ENCODE measurements at places on chromosomes 2 and 18. TPM values are rescaled to one million over a fixed set of nuclear protein-coding genes. Genes with fewer than 3 reads are reported as not detected.

GRCh38 chr2:68684197-68684596, 40.8 kb downstream of the PROKR1 start:
- peaks cover 5% of the 10 kb centered on the region for H3K4me1 ChIP-seq
- H3K4me3 ChIP-seq: no peak overlapping the region
- H3K27ac ChIP-seq: no peak overlapping the region
- H3K36me3 ChIP-seq: no peaks in the 10 kb centered on the region
- H3K27me3 ChIP-seq: peaks cover 11% of the 10 kb centered on the region

KIAA2012 gene
- total RNA-seq: not detected

- no peaks in the 10 kb centered on the region for H3K36me3 ChIP-seq
- H3K27ac ChIP-seq: no peak overlapping the region
- no peaks in the 10 kb centered on the region for H3K4me1 ChIP-seq
- no peak for DNase-seq
- peaks cover 2% of the 10 kb centered on the region for H3K27me3 ChIP-seq
Measured at GRCh38 chr2:1900732-1901131, 156.4 kb upstream of the PXDN start.

ASAP2 gene
- total RNA-seq: not detected

IL1F10 gene
- total RNA-seq: not detected

DNA sequence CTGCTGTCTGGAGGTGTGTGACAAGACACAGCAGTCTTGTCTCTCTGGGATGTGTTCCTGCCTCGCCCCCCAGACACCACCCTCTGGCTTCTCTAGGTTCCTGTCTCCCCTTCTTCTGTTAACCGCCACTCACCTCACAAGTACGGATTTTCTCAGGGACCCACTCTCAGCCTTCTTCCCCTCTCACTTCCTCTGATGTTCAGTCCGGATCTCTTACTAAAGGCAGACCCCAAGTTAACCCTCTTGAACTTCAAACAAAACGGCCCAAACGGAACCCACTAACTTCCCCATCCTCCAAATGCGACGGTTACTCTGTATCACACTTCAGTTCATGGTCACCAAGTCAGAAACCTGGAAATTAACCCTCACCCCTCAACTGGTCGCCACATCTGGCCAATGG, 32.0 kb downstream of the B4GALT6 start:
- no peak overlapping the region for H3K4me3 ChIP-seq
- no peak overlapping the region for H3K27ac ChIP-seq
- H3K36me3 ChIP-seq: no peaks in the 10 kb centered on the region
- H3K27me3 ChIP-seq: peaks cover 29% of the 10 kb centered on the region
- peaks cover 9% of the 10 kb centered on the region for H3K4me1 ChIP-seq

GRCh38 chr2:161321944-161322648, 13.9 kb downstream of the PSMD14 start:
- H3K27ac ChIP-seq: no peak overlapping the region
- H3K4me1 ChIP-seq: peaks cover 8% of the 10 kb centered on the region
- H3K36me3 ChIP-seq: peaks cover 54% of the 10 kb centered on the region
- H3K27me3 ChIP-seq: no peaks in the 10 kb centered on the region

DNA sequence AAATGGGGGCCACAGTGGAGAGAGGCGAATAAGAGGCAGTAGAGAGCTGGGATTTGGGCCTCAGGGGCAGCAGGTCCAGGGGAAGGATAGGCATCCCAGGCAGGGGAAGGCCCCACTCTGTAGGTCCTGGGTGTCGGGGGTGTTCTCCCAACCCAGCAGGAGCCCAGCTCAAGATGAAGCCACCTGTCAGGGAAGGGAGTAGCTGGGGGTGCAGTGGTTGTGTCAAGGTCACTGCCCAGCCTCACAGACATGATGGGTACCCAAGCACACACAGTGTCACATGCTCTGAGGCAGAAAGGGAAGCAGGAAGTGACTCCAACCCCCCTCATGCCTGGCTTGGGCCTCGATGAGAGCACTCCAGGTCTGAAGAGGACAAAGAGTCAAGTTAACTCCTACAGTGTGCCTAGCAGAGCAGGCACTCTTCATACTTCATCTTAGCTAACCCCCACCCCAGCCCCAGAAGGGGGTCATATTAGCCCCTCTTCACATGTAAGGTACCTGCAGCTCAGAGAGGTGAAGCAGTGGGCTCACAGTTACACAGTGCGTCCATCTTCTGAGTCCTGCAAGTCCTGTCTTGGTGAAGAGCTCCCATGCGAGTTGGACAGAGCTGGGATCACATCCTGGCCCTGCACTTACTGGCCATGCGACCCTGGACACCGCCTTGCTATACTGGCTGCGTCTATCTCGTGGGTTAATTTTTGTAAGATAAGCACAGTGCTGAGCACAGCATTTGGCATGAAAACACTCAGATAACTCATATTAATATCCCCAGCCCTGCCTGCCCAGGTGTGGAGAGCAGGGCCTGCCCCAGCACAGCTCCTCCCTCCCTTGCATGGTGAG, 72.6 kb upstream of the DAPL1 start:
- no peaks in the 10 kb centered on the region for H3K4me1 ChIP-seq
- H3K27me3 ChIP-seq: no peaks in the 10 kb centered on the region
- no peaks in the 10 kb centered on the region for H3K36me3 ChIP-seq
- H3K4me3 ChIP-seq: no peak overlapping the region
- H3K27ac ChIP-seq: no peak overlapping the region
- DNase-seq: no peak

DNA sequence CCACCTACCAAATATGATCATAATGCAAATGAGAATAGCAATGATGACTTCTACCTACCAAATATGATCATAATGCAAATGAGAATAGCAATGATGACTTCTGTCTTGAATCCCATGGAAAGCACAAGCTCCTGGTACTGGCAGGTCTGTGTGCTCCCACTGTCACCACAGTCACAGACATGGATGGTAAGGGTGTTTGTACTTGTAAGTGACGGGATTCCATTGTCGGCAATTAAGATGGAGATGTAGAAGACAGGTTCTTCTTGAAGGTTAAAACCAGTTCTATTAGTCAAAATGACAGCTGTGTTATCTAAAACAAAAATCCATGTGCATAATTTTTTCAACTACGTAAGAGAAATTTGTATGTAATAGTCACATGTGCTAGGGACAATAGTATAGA, 95.0 kb downstream of the CDH19 start:
- H3K27me3 ChIP-seq: no peaks in the 10 kb centered on the region
- no peak overlapping the region for H3K27ac ChIP-seq
- no peak overlapping the region for H3K4me3 ChIP-seq
- DNase-seq: no peak
- no peaks in the 10 kb centered on the region for H3K36me3 ChIP-seq

DNA sequence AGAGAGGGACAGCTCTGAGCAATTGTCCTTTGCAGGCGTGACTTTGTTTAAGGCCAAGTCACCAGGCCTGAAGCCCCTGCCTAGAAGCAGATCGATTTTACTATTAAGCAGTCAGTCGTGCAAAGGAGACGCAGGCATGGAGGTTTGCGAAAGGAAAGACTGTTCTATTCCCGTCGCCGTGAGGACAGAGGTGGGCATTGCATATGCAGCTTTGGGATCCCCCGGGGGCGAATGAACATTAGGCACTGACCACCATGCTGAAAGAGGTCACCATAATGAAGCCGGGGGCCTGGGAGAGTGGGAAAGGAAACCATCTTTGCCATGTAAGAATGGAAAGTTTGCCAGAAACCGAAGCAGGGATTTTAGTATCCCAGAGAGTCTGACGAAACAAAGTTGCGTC, 231.6 kb downstream of the BCL11A start:
- H3K4me1 ChIP-seq: no peaks in the 10 kb centered on the region
- no peaks in the 10 kb centered on the region for H3K27me3 ChIP-seq
- DNase-seq: no peak
- no peaks in the 10 kb centered on the region for H3K36me3 ChIP-seq

- H3K27ac ChIP-seq: no peak overlapping the region
- no peak overlapping the region for H3K4me3 ChIP-seq
- no peaks in the 10 kb centered on the region for H3K4me1 ChIP-seq
- no peak for DNase-seq
- H3K36me3 ChIP-seq: no peaks in the 10 kb centered on the region
Measured at GRCh38 chr18:44356566-44357157, 324.0 kb upstream of the SETBP1 start.

C2orf80 gene
- not detected for total RNA-seq

DNA sequence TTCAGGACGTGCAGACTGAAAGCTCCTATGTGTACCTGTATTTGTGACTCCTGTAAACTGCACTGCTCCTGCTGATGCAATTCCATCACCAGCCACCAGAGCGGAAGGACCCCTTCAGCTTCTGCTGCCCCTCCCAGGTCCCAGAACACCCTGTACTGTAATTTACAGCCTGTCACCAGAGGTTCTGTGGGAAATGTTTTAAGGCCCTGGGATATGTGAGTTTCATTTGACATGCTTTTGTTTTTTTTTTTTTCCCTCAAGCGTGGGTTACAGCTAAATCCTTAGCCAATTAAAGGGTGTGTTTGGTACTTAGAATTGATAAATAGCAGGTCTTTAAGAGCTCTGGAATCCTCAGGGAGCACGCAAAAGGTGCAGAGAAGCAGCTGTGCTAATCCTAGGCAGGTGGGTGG, 79.4 kb downstream of the KCTD1 start:
- H3K27ac ChIP-seq: no peak overlapping the region
- no peaks in the 10 kb centered on the region for H3K27me3 ChIP-seq
- peak; percentile 16 for DNase-seq
- no peak overlapping the region for H3K4me3 ChIP-seq

KLHL30 gene
- not detected for total RNA-seq

GPBAR1 gene
- total RNA-seq: 0.45 TPM

DNA sequence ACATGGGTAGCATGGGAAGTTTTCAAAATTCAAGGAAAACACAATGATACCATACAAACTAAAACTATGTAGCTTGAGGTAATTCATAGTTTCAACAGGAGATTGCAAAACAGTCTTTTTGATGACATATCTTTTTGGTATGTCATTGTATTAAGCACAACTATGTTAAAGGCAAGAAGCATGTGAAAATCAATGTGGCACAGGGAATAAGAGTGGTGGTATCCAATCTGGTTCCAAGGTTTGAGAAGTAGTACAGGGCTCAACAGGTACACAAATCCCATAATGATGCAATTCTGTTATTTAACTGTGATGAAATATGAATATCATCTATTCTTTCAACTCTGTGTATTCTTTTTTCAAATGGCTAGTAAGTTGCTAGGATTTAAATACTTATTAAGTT, 16.4 kb upstream of the DLX2 start:
- DNase-seq: no peak
- no peaks in the 10 kb centered on the region for H3K4me1 ChIP-seq
- H3K36me3 ChIP-seq: no peaks in the 10 kb centered on the region
- H3K4me3 ChIP-seq: no peak overlapping the region
- peaks cover 5% of the 10 kb centered on the region for H3K27me3 ChIP-seq

FAM228B gene
- total RNA-seq: 5.7 TPM

DNA sequence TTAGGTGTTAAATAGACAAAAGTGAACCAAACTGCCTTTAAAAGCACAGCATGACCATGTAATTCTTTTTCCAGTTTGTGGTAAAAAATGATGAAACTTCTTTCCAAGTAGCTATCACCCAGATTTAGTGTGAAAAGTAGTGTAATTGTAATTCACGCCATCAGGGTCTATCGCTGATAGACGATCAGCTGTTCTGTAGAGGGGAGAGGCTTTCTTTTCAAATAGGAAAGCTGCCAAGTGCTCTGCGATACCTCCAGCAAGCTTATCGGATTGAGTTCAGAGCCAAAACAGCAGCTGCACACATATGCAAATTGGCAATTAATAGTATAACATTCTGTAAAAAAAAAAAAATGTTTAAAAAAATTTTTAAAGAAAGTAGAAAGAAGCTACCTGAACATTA, 61.9 kb upstream of the PSMD14 start:
- peaks cover 4% of the 10 kb centered on the region for H3K36me3 ChIP-seq
- peaks cover 10% of the 10 kb centered on the region for H3K27me3 ChIP-seq
- no peak for DNase-seq
- H3K4me3 ChIP-seq: peak overlapping the region; percentile 78
- H3K27ac ChIP-seq: peak overlapping the region; percentile 25

- H3K36me3 ChIP-seq: no peaks in the 10 kb centered on the region
- no peaks in the 10 kb centered on the region for H3K4me1 ChIP-seq
- H3K27ac ChIP-seq: no peak overlapping the region
Measured at GRCh38 chr2:164920430-164920829, 34.9 kb downstream of the SLC38A11 start.

DNA sequence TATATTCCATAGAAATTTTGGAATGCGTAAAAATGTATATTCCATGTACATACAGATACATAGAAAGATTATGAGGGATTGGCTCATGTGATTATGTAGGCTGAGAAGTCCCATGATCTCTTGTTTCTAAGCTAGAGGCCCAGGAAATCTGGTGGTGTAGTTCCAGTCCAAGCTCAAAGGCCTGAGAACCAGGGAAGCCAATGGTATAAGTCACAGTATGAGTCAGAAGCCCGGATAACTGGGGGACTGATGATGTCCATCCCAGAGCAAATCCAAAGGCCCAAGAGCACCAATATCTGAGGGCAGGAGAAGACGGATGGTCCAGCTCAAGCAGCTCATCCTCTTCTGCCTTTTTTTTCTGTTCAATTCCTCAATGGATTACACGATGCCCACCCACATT, 385.0 kb upstream of the KLHL29 start:
- no peaks in the 10 kb centered on the region for H3K36me3 ChIP-seq
- no peak overlapping the region for H3K4me3 ChIP-seq
- no peak for DNase-seq

GRCh38 chr18:79637181-79637920, 42.3 kb upstream of the CTDP1 start:
- H3K4me3 ChIP-seq: no peak overlapping the region
- no peak for DNase-seq
- H3K27me3 ChIP-seq: peaks cover 12% of the 10 kb centered on the region
- no peak overlapping the region for H3K27ac ChIP-seq
- H3K4me1 ChIP-seq: peaks cover under 1% of the 10 kb centered on the region

GRCh38 chr2:85536479-85536878, 2.5 kb upstream of the MAT2A start:
- H3K27ac ChIP-seq: no peak overlapping the region
- DNase-seq: no peak
- H3K27me3 ChIP-seq: no peaks in the 10 kb centered on the region
- peaks cover 21% of the 10 kb centered on the region for H3K4me1 ChIP-seq

ADD2 gene
- total RNA-seq: 26.3 TPM

ALKAL2 gene
- not detected for total RNA-seq

DNA sequence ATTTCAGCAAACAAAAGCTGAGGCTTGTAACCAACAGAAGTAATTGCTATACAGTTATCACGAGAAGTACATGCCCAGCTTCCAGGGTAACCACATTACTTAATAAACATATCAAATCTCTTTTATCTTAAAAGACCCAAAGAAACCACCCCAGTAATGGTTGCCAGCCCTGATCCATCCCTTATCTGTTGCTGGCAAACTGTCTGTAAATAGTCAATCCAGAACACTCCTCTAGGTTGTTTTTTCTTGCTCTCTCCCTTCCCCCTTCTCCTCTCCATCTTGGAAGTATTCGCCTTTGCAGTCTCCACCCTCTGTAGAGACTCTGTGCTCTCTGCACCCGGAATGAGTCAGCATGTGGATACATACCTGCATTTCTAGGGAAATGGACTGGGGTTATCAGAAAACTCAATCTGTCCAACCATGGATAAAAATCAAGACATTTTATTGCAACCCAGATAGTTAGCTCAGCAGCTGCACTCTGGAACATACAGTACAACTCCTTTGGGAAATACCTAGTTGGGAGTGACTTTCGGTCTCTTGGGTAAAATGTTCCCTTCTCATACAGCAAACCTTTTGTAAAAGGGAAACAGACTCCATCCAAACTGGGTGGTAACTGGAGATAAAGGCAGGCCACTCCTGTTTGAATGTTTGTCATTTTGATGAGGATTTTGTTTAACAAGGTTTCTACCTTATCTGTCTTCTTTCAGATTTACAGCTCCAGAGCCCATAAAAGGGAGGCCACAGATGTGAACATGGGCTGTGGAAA, 123.5 kb upstream of the FOSL2 start:
- peaks cover 14% of the 10 kb centered on the region for H3K36me3 ChIP-seq
- no peak for DNase-seq
- H3K27ac ChIP-seq: no peak overlapping the region
- H3K4me3 ChIP-seq: no peak overlapping the region
- H3K4me1 ChIP-seq: peaks cover 20% of the 10 kb centered on the region
